ENCODE measurements at places on chromosomes 13 and 19.

- DNase-seq = no peak
Measured at GRCh38 chr13:84606616-84607015, 724.3 kb upstream of the SLITRK1 start.

- DNase-seq = no peak
Measured at GRCh38 chr13:74068471-74068870, 65.7 kb downstream of the KLF12 start.

DNA sequence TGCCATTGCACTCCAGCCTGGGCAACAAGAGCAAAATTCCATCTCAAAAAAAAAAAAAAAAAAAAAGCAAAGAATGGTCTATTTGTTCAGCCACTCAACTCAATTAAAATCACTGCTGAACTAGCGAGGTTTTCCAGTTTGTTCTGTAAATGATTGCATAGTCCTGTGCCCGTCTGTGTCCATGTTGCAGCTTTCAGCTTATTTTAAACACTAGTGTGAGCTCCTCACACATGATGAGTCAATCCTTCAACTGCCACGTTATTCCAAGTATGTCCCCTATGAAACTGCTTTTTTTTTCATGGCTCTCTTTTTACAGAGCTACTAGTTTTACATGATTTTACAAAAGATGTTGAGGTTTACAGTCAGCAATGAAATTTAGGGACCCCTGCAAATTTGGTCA is 12.2 kb downstream of the SUGP2 start:
- no peak for DNase-seq

DNA sequence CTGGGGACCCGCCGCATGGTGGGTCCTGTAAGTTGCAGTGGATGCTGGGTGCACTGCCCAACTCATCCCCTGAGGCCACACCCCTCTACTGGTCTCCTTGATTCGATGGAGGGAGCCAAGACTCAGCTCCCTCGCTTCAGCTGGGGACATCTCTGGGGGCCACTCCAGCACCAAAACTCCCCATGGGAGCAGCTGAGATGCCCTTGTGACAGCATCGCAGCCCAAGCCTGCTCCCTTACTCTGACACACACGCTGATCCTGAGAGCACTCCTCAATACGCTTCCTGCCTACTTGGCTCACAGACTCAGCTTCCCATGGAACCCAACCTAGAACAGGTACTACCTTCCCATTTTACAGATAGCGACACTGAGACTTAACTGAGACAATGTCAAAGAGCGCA is 56.2 kb downstream of the PEPD start:
- DNase-seq = no peak

GRCh38 chr13:48490241-48490640 is 42.6 kb downstream of the RCBTB2 start:
- no peak for DNase-seq

DNA sequence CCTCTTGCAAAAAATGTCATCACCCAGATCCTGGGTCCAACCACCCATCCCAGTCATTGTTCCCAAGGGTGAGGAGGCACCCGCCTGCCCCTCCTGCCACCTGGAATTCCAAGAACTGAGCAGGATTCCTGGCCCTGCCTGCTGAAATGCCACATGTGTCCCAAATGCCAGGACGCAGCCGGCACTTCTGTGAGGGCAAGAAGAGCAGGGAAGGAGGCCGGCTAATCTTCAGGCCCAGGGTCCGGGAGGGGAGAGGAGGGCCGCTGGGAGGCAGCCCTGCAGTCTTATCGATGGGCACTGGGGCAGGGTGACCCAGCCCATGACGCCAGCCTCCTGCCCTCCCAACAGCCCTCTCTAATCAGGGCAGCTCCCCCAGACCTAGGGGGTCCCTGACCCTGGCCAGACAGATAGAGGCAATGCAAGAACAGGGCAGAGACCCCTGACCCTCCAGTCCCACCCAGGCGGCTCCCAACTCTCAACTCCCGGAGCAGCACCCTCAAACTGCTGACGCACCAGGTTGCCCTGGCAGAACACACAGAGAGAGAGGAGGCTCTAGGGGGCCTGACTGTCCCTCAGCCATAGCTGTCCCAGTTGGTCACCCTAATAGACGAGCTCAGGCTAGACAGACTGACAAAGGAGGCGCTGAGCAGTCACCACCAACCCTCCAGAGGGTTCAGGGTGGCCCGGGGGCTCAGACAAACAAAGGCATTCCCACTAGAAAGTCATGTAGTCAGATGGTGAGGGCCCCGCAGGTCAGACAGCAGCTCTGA is 1.5 kb downstream of the MFSD12 start:
- no peak for DNase-seq

DNA sequence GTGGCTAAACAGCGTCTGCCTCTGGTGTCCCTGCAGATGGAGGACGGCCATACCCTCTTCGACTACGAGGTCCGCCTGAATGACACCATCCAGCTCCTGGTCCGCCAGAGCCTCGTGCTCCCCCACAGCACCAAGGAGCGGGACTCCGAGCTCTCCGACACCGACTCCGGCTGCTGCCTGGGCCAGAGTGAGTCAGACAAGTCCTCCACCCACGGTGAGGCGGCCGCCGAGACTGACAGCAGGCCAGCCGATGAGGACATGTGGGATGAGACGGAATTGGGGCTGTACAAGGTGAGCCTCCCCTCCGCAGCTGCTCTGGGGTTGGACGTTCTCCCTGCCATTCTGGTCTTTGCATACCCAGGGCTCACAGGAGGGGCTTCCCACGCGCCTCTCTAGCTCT is 19.9 kb downstream of the UHRF1 start:
- DNase-seq = no peak

DNA sequence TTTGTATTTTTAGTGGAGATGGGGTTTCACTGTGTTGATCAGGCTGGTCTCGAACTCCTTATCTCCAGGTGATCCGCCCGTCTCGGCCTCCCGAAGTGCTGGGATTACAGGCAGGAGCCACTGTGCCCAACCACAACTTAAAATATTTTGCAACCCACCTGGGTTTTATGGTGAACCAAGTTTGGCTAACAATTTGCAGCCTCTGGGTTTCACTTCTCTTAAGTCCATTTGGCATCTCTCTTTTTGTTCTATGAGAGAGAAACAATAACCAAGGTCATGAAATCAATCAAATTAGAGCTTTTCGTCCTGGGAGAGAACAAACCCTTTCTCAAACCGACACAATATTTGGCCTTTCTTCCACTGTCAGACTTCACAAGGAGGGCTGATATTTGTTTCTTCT is 5.6 kb upstream of the SMAD9 start:
- no peak for DNase-seq

- DNase-seq = no peak
Measured at GRCh38 chr19:44904426-44904994, 1.1 kb upstream of the APOE start.

DNA sequence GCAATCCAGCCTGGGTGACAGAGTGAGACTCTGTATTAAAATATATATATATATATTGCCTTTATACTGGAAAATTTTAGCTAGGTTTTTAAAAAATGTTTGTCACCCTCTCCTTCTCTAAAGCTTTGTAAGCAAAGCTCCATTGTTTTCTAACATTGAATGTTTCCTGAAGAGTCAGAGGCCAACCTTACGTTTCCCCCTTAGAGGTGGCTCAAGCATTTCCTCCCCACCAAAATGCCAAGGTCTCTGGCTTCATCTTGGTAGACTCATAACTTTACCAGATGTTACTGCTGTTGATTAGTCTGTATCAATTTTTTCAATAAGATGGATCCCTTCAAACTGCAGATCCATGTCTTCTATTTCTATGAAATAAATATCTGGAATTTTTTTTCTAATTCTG is 25.2 kb upstream of the IPO5 start:
- no peak for DNase-seq

GRCh38 chr13:108667205-108667604 is 37.8 kb downstream of the MYO16 start:
- no peak for DNase-seq

- no peak for DNase-seq
Measured at GRCh38 chr13:111604097-111604496, 283.7 kb downstream of the TEX29 start.

- DNase-seq = no peak
Measured at GRCh38 chr13:95470574-95471366, 81.8 kb upstream of the CLDN10 start.

- no peak for DNase-seq
Measured at GRCh38 chr19:12884627-12884925, 2.4 kb downstream of the KLF1 start.

- no peak for DNase-seq
Measured at GRCh38 chr19:36152019-36152351, 262 bp downstream of the COX7A1 start.

- peak; percentile 24 for DNase-seq
Measured at GRCh38 chr19:48752496-48753365, at the start of gene FUT1. Gene FUT1, minus strand, starts transcription at chr19:48752641. Its CDS starts 1,360 bp downstream, at chr19:48751281.

DNA sequence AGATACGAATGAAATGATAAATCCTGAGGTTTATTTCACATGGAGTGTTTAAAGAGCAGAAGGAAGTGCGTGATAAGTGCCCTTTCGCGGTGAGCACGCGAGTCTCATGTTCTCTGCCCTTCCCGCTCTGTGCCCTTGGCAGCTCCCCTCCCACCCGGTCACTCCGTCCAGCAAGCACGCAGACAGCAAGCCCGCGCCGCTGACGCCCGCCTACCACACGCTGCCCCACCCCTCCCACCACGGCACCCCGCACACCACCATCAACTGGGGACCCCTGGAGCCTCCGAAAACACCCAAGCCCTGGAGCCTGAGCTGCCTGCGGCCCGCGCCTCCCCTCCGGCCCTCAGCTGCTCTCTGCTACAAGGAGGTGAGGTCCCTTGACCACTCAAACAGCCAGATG is 37.4 kb upstream of the TEX29 start:
- DNase-seq = no peak

- DNase-seq = no peak
Measured at GRCh38 chr19:31054430-31054829, 294.8 kb downstream of the TSHZ3 start.

DNA sequence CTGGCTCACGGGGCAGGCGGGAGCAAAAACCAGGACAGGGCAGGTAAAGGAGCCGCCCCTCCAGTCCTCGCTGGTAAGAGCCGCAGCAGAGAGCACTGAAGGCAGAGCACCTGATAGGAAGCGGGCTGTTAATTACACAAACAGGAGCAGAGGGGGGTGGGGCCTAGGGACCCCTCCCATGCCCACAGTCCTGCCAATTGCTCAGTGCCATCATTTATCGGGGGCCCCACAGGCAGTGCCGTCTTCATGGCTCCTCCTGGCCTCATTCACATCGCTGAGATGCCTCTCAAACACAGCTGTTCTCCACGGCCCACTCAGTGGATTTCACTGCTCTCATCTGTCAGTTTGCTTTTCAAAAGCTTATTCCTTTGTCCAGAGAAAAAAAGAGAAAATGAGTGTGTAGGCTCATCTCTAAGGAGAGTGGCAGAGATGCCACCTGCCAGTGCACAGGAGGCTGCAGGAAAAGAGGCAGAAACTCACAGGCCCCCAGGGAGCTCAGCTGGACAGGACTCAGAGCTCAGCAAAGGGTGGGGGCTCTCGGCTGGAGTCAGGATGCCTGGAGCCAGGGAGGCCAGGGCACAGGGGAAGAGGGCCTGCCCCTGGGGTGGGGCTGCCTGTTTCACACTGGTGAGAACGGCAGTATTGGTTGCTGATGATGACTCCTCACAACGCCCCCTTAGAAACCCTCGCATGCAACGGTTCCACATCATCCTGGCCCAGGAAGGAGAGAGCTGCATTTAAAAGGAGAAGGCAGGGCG is 174.6 kb downstream of the COL4A1 start:
- DNase-seq = no peak

DNA sequence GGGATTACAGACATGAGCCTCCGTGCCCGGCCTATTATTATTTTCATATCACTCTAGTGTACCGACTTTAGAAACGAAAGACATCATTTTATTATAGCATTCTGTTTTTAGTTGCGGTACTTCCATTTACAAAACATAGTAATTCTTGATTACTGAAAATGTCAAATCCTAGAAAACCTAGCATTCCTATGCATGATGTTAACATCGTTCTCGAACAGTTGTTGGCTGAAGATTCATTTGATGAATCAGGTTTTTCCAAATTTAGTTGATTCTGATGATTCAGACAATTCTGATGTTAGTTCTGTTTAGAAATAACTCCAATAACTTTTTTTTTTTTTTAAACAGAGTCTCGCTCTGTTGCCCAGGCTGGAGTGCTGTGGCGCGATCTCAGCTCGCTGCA is 11.5 kb upstream of the MTRF1 start:
- no peak for DNase-seq

DNA sequence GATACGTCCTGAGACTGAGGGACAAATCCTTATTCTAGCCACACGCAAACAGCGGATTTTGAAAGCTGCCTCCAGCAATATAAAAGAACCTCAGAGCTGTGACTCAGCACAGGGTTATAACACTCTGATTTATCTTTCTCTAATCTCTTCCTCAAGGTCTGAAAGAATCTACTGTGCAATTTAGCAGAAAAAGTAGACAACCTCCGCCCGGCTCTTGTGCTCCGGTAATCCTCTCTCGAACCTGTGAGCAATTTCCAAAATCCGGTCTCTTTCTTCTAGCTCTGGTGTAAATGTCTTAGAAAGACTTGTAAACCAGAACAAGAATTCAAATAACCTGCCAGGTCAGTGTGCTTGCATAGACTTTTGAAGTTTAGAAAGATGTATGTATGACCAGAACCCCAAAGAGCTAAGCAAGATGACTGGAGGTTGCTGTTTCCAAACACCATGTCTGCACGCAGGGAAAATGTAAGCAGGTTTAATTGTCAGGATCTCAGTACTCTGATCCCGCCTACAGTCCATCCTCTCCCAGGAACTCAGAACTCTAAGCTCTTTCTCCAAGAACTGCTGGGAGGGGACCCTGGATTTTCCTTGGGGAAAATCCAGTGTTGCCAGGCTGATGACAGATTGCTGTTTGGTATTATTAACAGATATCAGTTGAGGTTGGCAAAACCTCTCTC is 338.1 kb downstream of the RFC3 start:
- no peak for DNase-seq

- no peak for DNase-seq
Measured at GRCh38 chr19:31589109-31589508, 239.9 kb upstream of the TSHZ3 start.

DNA sequence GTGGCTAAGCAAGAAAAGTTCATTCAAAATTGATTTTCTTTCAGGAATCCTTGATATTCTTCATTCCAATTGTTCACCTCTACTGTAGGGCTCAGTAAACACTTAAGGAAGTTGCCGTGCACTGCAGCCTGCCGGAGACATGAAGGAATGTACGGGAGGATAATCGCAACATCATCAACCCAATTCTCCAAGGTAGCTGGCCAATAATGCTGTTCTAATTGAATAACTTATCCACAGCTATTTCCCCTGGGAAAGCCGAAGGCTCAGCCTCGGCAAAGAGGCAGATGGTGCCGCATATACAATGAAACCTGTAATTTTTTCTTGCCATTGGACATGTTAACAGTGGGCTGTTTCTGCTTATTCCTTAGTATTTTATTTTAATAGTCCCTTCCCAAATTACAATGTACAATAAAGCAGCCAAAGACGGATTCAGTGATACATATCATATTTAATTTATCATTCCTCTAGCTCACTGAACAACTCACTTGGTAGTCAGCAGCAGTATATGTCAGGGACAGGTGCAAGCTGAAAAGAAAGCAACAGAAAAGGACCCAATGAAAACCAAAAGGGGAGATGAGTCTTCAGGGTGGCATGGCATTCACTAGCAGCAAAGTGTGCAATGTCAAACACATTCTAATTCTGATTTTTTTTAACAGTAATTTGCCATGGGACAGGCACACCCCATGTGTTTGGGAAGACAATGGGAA is 420.5 kb upstream of the KLF12 start:
- no peak for DNase-seq

Measured in activated naive CD4-positive, alpha-beta T cell (primary cell).